ENCODE measurements at places on chromosomes 5 and 9.

- DNase-seq = no peak
Measured at GRCh38 chr9:114027863-114028465, 50.1 kb downstream of the AMBP start.

DNA sequence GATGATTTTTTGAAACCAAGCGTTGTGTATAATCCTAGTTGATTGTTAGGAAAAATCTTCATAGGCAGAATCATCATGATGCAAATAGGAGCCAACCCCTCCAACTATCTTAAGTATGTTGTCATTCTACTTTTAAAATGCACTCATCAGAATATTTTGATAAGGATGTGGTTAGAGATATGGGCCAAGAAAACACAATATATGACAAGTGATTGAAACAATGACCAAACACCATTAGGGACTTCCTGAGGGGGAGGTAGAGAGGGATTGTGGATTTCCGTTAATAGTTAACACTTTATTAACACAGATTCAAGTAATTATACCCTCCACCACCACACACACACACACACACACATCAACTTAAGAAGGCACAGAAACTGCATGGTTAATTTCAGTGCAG, 143.3 kb downstream of the ARSB start:
- no peak for DNase-seq

DNA sequence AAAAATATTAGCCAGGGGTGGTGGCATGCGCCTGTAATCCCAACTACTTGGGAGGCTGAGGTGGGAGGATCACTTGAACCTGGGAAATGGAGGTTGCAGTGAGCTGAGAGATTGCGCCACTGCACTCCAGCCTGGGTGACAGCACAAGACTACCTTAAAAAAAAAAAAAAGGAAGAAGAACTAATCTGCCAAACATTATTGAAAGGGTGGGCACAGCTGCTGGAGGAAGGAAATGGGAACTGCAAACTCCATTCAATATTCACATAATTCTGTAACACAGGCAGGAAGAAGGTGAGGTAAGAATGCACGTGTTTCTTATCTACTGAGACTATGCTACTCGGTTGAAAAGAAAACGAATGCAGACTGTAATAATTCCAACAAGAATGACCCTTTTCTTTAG, 121.1 kb upstream of the GNA14 start:
- no peak for DNase-seq

DNA sequence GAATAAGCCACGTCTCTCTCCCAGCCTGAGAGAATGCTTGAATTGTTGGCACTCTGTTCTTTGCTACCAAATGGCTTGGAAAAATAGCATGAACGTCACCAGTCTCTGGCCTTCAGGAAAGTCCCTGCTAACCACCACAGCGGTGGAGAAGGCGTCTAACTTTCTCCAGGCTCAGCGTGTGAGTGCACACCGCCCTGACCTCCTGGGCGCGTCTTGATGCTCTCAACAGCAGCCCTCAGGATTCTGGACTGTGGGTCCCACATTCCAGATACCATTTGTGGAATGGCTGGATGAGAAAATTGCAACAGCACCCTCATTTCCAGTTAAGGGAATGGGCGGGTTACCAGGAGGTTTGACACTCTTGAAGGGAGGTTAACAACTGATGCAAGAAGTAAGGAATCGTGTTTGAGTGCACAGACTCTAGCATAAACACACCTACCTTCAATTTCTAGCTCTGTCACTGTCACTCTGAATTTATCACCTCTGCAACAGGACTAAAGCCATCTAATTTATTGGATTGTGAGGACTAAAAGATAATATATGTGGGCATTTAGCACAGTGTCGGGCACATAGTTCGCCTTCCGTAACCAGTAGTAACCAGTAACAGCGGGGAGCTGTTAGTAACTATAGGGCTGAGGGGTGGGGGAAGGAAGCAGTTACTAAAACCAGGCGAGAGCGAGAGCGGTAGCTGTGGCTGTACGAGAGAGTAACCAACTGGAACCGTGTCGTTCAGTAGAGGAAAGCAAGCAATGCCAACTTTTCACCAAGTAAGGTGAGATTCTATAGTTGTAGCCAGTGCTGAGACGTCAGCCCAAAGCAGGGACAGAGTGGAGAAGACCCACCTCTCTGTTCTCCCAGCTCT, 807 bp upstream of the PLGRKT start:
- DNase-seq = peak; percentile 34

- no peak for DNase-seq
Measured at GRCh38 chr9:120434532-120434931, 145.4 kb downstream of the CDK5RAP2 start.

GRCh38 chr9:29183971-29184370, 1610.7 kb upstream of the C9orf72 start:
- no peak for DNase-seq

DNA sequence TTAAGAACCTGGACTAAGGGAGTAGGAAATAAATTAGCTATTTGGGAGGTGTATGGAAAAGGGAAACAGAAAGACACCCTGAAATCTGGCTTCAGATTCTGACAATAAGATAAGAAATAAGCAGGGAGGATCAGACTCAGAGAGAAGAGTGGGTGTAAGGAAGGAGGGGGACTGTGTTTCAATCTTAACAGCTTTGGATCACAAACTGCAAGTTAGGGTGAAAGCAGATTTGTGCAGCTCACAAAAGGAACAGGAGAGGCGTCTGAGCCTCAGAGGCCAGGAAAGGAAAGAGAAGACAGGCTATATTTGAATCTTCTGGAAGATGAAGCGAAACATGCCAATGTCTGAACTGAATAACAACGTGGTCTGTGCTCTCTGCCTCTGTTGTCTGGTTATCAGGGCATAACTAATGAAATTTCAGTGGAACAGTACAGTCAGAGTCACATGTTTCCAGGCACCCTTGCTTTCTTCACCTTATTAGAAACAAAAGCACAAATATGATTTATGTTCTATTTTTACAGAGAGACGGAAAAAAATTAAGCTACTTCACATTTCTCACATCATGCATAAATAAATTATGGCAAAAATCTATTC, 26.6 kb downstream of the SGTB start:
- no peak for DNase-seq

GRCh38 chr9:92292338-92293074, 991 bp downstream of the IARS1 start:
- DNase-seq = no peak

DNA sequence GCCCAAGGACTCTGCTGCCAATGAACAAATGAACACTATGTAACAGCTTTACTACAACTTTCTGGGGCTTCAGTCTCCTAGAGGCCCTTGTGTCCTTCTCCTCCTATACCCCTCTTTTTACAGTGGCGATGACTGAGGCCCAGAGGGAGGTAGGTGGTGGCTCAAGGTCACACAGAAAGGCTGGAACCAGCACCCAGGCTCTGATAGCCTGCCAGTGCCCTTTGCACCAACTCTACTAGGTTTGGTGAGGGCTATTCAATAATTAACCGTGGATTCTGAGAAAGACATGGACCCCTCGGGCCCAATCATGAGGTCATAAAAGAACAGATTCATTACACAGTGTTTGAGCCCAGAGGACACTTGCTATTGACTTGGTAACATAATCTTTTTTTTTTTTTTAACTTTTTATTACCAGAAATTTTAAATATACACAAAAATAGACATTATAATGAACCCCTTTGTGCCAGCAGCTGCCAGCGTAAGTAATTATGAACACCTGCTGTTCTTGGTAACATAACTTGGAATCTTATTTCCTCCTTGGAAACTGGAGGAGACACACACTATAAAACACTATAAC, 6.1 kb upstream of the ALDH1B1 start:
- DNase-seq = peak; percentile 26

GRCh38 chr5:32342656-32343055, 29.9 kb upstream of the MTMR12 start:
- DNase-seq = no peak

DNA sequence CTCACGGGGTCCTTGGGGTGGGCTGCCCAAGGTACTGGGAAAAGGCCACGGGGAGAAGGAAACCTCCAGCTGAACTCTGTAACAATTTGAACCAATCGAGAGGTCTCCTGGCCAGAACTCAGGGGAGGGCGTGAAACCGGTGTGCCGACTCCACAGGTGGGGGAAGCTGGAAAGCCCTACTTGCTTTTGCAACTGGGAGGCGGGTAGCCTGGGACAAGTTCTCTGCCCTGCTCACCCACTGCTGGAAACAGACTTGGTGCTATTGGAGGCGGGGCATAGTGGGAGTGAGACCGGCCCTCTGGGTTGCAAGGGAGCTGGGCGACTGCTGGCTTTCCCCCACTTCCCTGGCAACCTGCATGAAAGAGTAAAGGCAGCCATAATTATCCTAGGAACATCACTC, 73.2 kb upstream of the SLIT3 start:
- no peak for DNase-seq

DNA sequence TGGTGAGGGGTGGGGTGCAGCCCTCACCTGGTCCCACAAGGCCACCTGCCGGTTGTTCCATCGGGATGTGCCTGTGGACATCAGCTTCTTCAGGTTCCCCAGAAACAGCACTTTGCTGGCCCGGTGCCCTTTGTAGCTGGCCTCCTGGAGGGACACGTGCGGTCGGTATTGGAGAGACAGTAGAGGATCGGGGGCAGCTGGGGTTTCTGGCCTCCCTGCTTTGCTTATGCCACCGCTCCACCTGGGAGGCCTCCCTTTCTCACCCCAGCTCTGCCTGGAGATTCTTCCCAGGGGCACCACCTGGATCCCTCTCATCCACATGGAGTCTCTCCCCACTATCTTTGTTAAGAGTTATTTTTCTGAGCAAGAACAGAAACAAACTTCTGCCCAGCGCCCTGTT, 13.1 kb upstream of the TRIM14 start:
- no peak for DNase-seq

DNA sequence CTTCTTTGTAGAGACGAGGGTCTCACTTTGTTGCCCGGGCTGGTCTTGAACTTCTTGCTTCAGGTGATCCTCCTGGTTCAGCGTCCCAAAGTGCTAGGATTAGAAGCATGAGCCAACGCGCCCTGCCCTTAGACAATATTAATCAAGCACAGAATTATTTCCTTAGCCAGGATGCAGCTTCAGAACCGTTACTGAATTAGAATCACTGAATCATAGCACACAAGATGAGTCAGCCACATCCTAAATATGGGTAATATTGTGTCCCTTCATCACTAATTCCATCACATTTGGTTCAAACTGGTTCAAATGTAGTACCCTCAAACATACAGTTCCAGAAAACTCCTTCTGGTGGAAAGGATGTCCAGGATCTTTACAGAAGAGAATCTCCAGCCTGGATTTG, 82.7 kb downstream of the BNC2 start:
- no peak for DNase-seq

GRCh38 chr5:108437425-108437824, 55.5 kb upstream of the FBXL17 start:
- no peak for DNase-seq

- DNase-seq = no peak
Measured at GRCh38 chr5:82073179-82073578, 101.4 kb downstream of the ATG10 start.

DNA sequence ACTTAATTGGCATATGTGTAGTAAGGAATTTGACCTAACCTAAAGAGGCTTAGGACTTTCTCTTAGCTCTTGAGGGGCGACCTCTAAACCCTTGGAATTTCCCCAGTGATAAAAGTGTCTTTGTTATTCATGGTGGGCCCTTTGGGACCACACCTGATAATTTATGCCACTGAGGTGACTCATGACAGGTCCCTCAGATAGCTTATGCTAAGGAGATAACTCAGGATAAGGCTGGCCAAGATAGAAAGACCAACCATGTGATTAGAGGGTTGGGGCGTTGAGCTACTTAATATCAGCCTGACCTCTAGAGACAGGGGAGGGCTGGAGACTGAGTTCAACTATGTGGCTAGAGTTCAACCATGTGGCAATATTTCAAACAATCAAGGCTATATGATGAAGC, 218.1 kb downstream of the AP3B1 start:
- no peak for DNase-seq

GRCh38 chr5:95590880-95591279, 29.0 kb upstream of the GPR150 start:
- DNase-seq = no peak

DNA sequence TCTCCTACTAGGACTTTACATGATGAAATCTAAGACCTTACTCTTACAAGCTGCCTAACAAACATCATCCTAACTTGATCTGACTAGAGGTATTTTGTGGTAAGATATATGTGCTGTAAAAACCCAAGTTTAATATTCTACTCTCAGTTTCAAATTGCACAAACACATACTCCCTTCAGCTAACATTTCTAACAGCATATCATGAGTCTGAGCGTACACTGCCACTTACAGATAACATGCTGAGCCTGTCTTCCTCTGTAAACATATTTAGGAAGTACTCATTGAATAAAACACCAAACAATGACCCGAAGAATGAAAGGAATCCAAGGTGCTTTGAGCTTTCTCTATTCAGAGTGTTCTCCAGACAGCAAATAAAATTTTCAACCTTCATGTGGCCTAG, 7.9 kb upstream of the ESM1 start:
- DNase-seq = no peak

DNA sequence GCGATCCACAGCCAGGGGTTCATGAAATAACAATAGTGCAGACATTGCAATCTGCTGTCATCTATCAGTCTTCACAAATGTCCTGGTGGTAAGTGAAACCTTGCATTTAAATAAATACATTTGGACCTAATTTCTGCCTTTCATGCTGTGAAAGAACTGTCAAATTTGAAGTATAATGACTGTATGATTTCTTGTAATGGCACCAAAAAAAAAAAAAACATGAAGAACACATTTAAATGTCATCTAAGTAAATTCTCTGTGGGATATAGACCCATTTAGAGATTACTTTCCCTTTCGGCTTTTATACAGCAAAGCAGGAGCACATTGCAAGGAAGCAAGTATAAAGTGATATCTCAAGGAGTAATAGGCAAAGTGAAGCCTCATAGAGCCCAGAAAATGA, 431.5 kb upstream of the SGCD start:
- DNase-seq = no peak

DNA sequence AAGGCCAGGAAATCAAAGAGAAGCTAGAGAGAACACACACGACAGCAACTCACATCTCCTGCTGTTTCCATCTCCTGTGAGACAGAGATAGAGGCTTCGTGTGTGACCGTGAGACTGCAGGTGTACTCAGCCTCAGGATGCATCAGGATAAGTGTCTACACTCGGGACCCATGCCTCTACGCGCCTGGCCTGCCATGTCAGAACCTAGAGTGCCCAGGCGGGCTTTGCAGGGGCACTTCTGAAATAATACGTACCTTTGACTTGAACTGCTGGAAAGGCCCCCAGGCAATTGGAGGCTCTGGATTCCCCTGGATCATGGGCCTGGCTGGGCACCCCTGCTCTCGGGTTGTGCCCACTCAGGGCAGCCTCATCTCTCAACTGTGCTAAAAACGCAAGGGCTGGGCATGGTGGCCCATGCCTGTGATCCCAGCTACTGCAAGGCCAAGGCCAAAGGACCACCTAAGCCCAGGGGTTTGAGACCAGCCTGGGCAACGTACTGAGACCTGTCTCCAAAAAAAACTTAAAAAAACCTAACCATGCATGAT, 13.0 kb downstream of the CLPTM1L start:
- no peak for DNase-seq

DNA sequence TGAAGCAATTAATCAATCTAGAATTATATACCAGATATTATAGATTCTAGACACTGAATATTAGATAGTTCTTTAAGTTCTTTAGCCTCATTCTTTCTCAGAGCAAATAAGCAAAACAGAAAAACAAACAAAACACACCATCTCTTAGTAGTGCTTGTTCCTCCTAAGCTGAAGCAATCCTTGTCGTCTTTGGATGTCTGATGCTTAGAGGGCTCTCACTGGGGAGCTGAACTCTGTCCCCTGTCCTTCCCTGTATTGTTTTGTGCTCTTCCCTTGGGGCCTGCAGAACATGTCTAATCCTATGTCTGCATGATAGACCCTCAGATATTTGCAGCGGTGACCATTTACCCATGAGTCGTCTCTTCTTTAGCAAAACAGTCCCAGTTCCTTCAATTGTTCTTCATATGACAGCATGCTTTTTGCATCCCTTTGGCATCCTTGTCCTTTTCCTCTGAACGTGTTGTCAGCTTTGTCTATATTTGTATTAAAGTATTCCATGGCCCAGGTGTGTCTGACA, 114.3 kb downstream of the ARHGEF28 start:
- DNase-seq = no peak

Data from transverse colon (tissue), 4 donors.